Upper lobe of left lung (tissue), 6 donors: ENCODE measurements at places on chromosomes 5 and 9. TPM values are rescaled to one million over a fixed set of nuclear protein-coding genes. Genes with fewer than 3 reads are reported as not detected.

DNA sequence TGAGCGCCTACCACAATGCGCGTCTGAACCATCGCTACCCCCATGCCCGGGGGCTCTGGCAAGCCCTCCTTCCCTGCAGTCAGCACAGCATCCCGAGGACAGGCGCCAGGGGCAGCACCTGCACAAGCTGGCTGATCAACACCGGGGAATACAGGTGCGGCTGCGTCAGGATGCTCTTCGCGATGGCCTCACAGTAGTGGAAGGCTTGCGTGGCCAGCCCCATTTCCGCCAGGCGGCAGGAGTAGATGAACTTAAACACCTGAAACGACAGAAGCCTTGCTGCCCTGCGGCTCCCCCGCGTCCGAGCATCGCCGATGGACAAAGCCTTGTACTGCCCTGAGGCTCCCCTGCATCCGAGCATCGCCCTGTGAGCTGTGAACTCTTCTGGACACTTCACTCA, 17.7 kb upstream of the INPP5E start:
- H3K36me3 ChIP-seq, result peaks cover 100% of the 10 kb centered on the region
- H3K4me1 ChIP-seq, result no peaks in the 10 kb centered on the region
- no peak overlapping the region for H3K27ac ChIP-seq
- DNase-seq, result no peak
- H3K4me3 ChIP-seq, result no peak overlapping the region
- no peaks in the 10 kb centered on the region for H3K27me3 ChIP-seq

Gene LPAR1
- 16.5 TPM for total RNA-seq

GRCh38 chr9:1055166-1055565, 5.0 kb downstream of the DMRT2 start:
- no peak overlapping the region for H3K27ac ChIP-seq
- no peak for DNase-seq
- peaks cover 51% of the 10 kb centered on the region for H3K27me3 ChIP-seq
- H3K36me3 ChIP-seq, result no peaks in the 10 kb centered on the region
- H3K4me1 ChIP-seq, result peaks cover 16% of the 10 kb centered on the region
- no peak overlapping the region for H3K4me3 ChIP-seq

GRCh38 chr5:135829681-135830383, 4.6 kb upstream of the SLC25A48 start:
- DNase-seq, result peak; percentile 90
- H3K4me1 ChIP-seq, result peaks cover 5% of the 10 kb centered on the region

DNA sequence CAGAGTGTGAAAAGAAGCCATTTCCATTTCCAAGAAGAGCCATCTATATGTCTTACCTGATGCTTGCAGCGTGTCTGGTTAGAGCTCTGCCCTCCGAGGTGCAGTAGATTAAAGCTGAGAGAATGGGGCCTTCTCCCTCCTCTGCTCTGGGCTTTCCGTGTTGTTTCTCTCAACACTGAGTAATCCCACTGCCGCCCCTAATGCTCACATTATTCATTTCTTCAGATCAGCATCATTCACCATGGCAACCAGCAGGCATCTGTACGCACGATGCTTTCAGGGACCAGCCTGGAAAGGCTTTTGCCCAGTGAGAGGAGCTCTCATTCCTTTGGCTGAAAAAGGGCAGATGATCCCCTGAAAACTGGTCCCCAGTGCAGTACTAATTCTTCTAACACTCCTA, 79.6 kb downstream of the CYFIP2 start:
- no peaks in the 10 kb centered on the region for H3K4me1 ChIP-seq
- no peak overlapping the region for H3K4me3 ChIP-seq
- no peak overlapping the region for H3K27ac ChIP-seq
- H3K27me3 ChIP-seq, result no peaks in the 10 kb centered on the region

DNA sequence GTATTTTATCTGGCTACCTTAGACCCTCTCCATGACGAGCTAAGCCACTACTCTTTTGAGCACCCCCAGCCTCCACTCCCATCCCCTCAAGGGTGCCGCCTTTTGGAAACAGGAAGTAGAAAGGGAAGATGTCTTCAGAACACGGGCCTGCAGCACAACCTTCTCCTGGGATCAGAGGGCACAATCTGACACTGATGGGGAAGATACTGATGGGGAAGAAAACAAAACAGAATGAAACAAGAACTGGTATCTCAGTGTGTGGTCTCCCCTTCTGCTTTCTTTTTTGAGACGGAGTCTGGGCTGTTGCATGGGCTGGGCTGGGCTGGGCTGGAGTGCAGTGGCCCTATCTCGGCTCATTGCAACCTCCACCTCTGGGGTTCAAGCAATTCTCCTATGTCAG, 539.7 kb upstream of the DAP start:
- no peak overlapping the region for H3K4me3 ChIP-seq
- DNase-seq, result no peak
- H3K27ac ChIP-seq, result no peak overlapping the region

GRCh38 chr5:134403951-134404350, 7.7 kb downstream of the CDKN2AIPNL start:
- peaks cover 18% of the 10 kb centered on the region for H3K36me3 ChIP-seq
- no peak for DNase-seq
- H3K4me3 ChIP-seq, result no peak overlapping the region
- no peak overlapping the region for H3K27ac ChIP-seq

Gene CDH10
- total RNA-seq, result not detected

Gene SLCO4C1
- total RNA-seq, result 38.6 TPM

DNA sequence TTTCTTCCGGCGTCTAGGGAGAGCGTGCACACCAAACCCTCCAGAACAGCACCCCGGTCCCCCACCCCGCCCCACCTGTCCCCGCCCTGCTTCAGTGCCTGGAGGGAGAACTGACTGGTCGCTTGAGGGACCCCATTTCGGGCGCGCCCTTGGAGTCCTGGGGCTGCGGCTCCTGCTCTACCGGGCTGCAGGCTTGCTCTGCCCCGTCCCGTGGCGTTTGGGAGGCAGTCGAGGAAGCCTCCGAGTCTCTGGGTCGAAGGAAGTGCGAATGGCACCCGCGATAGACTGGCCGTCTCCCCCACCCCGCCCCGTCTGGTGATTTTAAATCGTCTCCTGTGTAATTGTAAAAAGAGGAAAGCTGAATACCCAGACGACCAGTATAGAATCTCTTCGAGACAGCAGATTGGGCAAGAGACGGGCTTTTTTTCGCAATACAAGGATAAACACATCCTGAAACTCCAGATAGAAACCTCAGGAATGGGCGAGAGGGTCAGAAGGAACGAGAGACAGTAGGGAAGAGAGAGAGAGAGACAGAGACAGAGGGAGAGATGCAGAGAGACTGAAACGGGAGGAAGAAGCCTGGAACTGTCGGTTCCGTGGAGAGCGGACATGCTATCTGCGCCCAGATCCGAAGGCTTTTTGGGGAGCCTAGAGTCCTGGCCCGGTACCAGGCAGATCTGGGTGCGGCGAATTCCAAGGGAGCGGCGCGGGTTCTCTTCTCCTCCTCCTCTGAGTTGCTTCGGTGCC, 9.9 kb downstream of the PRDM6 start:
- peak overlapping the region; percentile 6 for H3K4me3 ChIP-seq
- no peaks in the 10 kb centered on the region for H3K36me3 ChIP-seq
- no peak for DNase-seq
- H3K27me3 ChIP-seq, result peaks cover 30% of the 10 kb centered on the region
- H3K27ac ChIP-seq, result peak overlapping the region; percentile 68

GRCh38 chr5:166331521-166331920, 1959.9 kb upstream of the WWC1 start:
- no peaks in the 10 kb centered on the region for H3K36me3 ChIP-seq
- no peak overlapping the region for H3K4me3 ChIP-seq
- no peak for DNase-seq
- H3K27ac ChIP-seq, result no peak overlapping the region
- H3K4me1 ChIP-seq, result no peaks in the 10 kb centered on the region

Gene C9
- not detected for total RNA-seq

Gene LHFPL2
- 17.3 TPM for total RNA-seq

Gene ALDH1A1
- total RNA-seq, result 107 TPM

DNA sequence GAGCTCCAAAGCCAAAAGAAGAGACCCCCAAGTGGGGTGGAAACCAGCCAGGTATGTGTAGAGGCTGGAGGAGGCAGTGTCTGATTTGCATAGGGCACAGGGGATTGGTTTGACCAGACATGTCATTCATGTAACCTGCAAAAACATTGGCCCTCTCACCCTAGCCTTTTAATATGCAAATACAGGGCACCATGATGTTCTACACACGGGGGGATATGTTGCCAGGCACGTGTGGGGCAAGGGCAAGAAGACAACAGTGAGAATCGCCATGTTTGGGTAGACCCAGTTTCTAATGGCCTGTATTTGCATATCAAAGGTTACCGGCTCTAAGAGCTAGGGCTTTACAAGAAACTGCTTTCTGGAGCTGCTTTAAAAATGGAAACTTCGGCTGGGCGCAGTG, 208.9 kb downstream of the GOLPH3 start:
- H3K36me3 ChIP-seq, result no peaks in the 10 kb centered on the region
- DNase-seq, result no peak
- H3K27ac ChIP-seq, result no peak overlapping the region
- no peaks in the 10 kb centered on the region for H3K27me3 ChIP-seq
